ENCODE measurements at places on chromosomes 2 and 18. TPM values are rescaled to one million over a fixed set of nuclear protein-coding genes. Genes with fewer than 3 reads are reported as not detected.

DNA sequence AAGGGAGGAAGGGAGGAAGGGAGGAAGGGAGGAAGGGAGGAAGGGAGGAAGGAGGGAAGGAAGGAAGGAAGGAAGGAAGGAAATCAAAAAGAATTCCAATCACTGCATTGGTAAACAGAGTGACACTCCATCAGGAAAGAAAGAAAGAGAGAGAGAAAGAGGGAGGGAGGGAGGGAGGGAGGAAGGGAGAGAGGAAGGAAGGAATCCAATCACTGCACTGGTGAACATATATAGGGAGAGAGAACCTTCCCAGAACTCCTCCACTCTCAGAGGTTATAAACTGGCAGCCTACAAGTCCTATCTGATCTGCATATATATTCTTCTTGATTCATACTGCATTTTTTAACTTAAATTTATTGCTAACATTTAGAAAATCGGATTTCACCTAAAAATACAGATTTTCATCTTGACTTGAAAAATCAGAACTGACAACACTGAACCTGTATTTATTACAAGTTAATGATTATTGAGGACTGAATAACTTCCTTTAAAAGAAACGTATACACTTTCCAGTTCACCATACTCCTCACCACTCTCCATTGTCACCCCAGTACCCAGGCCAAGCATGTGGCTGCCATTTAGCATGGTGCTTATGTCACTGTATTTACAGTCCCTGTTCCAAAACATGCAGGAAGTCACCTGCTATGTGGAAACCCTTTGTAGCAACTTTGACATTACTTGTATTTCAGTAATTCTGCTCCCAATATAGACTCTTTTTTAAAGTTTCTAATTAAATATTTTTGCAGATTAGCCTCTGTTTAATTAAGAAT is 83.5 kb downstream of the ANTXR1 start:
- no peak for DNase-seq

- DNase-seq, result no peak
Observed at GRCh38 chr2:210460322-210461227, 16.0 kb downstream of the LANCL1 start.

DNA sequence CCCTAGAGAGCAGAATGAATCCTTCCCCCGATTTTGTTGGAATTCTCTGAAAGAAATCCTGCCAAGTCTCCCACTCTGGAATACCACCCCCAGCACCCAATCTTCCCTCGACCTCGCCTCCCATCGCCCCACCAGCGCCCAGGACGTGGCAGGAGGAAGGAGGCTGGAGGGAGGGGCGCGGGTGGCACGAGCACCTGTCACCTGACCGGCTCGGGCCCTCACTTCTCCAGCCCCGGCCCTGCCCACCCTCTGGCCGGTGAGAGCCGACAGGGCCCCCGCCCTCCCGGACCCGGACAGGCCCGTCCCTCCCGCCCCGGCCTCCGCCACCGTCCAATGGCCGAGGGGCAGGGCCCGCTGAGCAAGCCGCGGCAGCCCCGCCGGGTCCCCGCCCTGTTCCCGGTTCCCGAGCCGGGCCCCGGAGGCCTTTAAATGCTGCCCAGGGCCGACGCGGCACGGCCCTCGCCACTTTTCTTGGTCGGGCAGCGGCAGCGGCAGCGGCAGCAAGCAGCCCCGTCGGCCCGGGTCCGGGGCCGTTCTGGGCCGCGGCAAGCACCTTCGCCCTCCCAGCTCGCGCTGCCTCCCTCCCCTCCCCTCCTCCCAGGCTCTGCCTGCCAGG is at the start of gene LGALSL:
Gene LGALSL (plus strand): TSS at position 393 of the 616 bp plus-strand sequence. CDS start 384 bp downstream, outside the sequence.
- peak; percentile 85 for DNase-seq

DNA sequence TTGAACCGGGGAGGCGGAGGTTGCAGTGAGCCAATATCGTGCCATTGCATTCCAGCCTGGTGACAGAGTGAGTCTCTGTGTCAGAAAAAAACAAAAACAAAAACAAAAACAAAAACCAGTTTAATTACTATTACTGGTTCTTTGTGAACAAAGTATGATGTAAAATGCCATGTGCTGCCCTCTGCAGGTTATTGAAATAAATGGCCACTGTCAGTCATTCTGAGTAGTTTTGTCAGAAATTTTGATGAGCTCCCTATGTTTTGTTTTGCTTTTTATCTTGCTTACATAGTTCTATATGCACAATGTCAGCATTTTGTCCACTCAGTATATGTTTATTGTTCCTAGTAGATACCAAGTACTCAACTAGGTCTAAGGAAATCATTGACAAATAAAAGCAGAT is 423.6 kb upstream of the CHST9 start:
- no peak for DNase-seq

GRCh38 chr2:135072125-135072997 is 20.3 kb downstream of the RAB3GAP1 start:
- DNase-seq, result no peak

DNA sequence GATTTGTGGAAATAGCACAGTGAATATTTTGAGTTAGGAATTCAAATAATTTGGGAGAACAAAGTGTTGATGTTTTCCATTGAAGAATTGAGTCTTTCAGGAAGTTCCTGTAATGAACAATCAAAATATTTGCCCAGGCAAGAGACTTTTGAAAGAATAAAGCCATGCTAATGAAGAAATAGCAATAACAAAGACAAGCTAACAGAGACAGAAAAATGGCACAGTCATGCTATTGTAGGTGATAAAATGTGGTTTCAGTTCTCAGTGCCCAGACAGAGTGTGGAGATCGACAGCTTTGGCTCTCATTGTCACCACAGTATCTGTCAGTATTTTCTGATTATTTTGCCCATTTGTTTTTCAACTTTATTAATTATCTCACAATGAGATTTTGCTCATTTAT is 490.8 kb upstream of the PIK3C3 start:
- no peak for DNase-seq

DNA sequence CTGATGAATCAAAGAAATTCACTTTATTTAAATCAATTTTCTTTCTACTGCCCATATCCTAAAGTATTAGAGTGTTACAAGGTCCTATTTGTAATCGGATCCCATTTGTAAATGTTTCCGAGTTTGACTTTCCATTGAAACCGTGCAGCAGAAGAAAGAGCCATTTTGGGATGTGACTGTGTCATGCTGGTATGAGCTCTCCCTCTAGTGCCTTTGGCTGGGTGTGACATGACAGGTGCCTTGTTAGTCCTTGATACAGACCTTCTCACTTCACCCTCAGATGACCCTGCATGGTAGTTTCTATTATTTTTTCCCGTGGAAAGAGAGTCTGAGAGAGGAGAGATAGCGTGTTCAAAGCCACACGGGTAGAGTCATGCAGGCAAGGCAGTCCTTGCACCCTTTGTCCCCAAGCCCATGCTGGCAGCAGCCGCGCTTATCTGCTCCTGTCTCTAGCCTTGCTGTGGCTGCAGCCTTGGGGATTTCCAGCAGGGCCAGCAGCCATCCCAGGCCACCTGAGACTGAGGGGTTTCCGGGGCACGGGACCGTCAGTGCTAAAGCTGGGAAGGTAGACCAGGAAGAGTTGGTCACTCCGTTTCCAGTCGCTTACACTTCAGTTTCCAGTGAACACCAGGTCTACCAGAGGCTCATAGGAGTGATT is 21.4 kb downstream of the CHMP1B start:
- DNase-seq, result peak; percentile 31

The C2orf80 gene
- not detected for total RNA-seq

DNA sequence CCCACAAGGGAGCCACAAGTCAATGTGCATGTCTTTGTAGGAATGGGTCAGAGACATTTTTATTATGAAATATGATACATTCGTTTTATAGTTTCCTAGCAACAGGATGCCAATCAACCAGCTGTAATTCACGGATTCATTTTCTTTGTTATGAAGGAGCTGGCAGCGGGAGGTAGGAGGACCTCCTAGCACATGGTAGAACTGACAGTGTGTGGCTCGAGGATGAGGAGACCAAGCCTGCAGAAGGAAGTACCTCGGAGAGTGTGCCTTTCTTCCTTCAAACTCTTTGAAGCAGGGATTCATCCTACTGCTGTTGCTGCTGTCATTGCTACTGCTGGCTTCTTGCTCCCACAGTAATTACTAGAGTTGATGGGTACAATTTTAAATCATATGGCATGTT is 504.8 kb upstream of the KLHL29 start:
- no peak for DNase-seq

DNA sequence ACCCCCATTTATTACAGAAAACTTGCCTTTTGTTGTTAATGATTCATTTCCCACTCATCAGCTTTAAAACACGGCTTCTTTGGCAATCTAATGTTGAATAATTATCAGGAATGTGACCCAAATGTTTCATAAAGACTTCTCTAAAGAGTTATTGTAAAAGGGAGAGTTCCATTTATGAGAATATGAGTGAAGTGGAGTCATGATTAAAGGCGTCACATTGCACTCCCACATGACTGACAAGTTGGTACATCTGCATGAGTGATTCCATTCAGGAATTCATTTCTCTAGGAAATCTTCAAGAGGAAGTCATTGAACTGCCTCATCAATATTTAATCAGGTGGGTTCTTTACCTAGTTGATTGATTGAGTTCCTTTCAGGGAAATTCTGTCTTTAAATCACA is 184.8 kb downstream of the LNPK start:
- DNase-seq, result no peak

The GRP gene
- total RNA-seq, result not detected

DNA sequence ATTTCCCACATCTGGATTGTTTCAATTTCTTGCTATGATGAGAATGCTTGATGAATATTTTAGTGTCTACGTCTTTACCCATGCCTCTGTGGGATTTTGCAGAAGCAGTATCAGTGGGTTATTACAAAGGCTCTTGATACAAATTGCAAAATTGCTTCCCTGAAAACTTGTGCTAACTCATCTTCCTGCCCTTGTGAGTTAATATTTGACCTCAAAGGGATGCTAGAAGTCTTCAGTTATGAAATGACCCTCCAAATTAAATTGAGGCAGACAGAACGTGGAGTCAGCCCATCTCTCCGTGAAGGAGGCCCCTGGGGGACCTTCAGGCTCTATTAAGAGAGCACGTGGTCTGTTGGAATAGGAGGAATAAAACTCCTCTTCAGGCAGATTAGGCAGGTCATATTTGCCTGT is 239.2 kb upstream of the HS6ST1 start:
- DNase-seq, result no peak

GRCh38 chr2:236158969-236159777 is 9.0 kb downstream of the GBX2 start:
- no peak for DNase-seq

- DNase-seq, result no peak
Observed at GRCh38 chr18:37426586-37426985, 139.0 kb downstream of the CELF4 start.

GRCh38 chr2:229780856-229781773 is 66.8 kb upstream of the DNER start:
- no peak for DNase-seq
